ENCODE measurements at places on chromosomes 5 and 9.

DNA sequence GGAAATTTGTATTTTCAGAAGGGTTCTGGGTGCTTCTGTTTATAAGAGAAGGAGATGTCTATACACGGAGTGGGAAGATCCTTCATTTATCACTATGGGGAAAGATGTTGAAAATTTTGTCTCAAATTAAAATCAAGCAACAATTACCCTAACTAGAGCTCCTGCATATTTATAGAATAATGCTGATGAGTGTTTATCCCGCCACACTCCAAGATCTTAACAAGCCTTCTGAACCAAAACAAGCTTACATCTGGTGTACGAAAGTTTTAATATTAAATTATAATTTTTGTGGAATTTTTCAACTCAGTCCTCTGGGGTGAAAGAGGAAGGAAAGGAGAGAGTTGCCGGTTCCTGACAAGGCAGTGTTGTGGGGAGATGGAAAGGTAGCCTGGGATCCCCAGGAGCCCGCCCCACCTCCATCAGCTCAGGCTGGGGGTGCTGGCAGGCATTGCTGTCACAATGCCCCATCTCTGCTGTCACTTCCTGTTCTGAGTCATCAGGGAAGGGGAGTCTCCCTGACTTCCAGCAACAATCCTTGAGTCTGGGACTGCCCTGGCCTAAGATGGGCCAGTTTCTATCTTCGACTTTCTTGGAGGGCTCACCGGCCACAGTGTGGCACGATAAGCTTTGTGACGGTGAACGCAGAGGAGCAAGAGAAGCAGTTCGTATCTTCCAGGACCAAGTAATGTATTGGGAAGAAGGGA is 64.5 kb downstream of the ERAP1 start:
- H3K27me3 ChIP-seq, result no peaks in the 10 kb centered on the region
- H3K27ac ChIP-seq, result peak overlapping the region; percentile 60
- no peak overlapping the region for H3K4me3 ChIP-seq
- no peak for DNase-seq
- H3K36me3 ChIP-seq, result peaks cover 8% of the 10 kb centered on the region
- H3K4me1 ChIP-seq, result peaks cover 18% of the 10 kb centered on the region

GRCh38 chr5:579746-580366 is 32.3 kb upstream of the CEP72 start:
- H3K36me3 ChIP-seq, result no peaks in the 10 kb centered on the region
- no peak for DNase-seq
- H3K27ac ChIP-seq, result no peak overlapping the region
- H3K27me3 ChIP-seq, result no peaks in the 10 kb centered on the region

- H3K4me3 ChIP-seq, result no peak overlapping the region
- H3K27ac ChIP-seq, result no peak overlapping the region
- no peaks in the 10 kb centered on the region for H3K4me1 ChIP-seq
- H3K27me3 ChIP-seq, result no peaks in the 10 kb centered on the region
- H3K36me3 ChIP-seq, result no peaks in the 10 kb centered on the region
Observed at GRCh38 chr5:96459313-96460121, 26.5 kb upstream of the PCSK1 start.

GRCh38 chr9:117325831-117326230 is 89.0 kb downstream of the ASTN2 start:
- H3K4me3 ChIP-seq, result no peak overlapping the region
- no peaks in the 10 kb centered on the region for H3K36me3 ChIP-seq
- H3K27ac ChIP-seq, result no peak overlapping the region
- H3K27me3 ChIP-seq, result no peaks in the 10 kb centered on the region
- DNase-seq, result no peak
- H3K4me1 ChIP-seq, result no peaks in the 10 kb centered on the region

All from Caco-2 (cell line).